ENCODE measurements at places on chromosomes 3 and 15.
A peak's percentile ranks its signal among the peaks of the same experiment; 100 is the strongest.

DNA sequence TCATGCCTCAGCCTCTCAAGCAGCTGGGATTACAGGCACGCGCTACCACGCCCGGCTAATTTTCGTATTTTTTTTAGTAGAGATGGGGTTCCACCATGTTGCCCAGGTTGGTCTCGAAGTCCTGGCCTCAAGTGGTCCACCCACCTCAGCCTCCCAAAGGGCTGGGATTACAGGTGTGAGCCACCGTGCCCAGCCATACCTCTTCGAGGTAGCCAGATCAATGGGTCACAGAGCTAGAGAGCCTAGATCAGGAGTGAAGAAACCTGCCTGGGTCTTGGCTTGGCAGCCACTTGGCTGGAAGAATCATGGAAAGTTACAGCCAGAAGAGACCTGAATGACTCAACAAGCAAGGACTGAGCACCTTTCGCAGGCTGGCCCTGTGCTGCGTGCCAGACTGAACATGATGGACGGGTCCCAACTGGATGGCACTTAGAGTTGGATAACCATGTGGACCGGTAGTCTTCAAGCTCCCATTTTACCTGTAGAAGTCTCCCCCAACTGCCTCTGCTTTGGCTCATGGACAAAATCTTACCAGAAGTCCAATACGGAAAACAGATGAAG is 29.7 kb downstream of the GNB5 start:
- no peak for DNase-seq

- DNase-seq = peak; percentile 69
These were observed 69.3 kb downstream of the LRIG1 start for GRCh38 chr3:66431494-66431893.

DNA sequence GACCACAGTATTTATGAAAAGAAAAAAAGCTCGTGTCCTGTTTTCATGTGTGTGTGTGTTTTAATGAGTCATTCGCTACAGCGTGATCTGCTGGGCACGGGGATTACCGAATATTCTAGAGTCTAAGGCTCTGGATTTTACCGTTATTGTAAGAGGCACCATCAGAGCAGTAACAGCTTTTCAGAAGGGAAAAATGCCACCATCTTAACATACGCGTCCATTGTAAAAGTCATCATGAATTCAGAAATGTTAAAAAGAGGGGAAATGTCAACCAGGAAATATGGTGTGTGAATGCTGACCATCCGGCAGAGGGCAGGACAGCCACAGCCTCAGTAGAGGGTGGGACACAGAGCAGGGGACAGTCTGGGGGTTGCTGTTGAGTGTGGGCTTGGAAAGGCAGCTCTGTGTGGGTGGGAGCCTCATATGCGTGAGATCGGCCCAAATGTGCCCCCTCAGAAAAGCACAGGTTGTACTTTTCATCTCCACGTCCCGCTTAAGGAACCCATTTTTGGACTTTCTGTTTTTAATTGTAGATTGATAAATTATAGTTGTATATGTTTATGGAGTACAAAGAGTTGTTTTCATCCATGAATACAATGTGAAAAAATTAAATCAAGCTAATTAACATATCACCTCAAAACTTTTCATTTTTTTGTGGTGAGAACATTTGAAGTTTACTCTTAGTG is 69.6 kb downstream of the ASB7 start:
- DNase-seq = no peak

- no peak for DNase-seq
These were observed 29.0 kb downstream of the IFT122 start for GRCh38 chr3:129469026-129469425.

DNA sequence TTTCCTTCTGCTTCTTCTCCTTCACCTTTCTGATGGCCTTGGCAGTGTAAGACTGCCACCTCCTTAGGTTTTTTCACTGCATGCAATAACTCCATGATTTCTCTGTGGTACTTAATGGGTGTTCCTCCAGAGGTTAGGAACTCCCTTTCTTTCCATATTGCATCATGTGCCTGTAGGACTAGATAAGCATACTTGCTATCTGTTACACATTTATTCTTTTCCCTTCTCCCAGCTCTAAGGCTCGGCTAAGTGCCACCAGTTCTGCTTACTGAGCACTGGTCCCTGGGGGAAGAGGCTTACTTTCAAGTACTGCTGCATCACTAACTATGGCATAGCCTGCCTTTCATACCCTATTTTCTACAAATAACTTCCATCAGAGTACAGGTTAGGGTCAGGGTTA is 351.8 kb downstream of the OTOL1 start:
- DNase-seq = no peak

GRCh38 chr3:184085389-184085852 is 11.4 kb upstream of the HTR3E start:
- DNase-seq = no peak

DNA sequence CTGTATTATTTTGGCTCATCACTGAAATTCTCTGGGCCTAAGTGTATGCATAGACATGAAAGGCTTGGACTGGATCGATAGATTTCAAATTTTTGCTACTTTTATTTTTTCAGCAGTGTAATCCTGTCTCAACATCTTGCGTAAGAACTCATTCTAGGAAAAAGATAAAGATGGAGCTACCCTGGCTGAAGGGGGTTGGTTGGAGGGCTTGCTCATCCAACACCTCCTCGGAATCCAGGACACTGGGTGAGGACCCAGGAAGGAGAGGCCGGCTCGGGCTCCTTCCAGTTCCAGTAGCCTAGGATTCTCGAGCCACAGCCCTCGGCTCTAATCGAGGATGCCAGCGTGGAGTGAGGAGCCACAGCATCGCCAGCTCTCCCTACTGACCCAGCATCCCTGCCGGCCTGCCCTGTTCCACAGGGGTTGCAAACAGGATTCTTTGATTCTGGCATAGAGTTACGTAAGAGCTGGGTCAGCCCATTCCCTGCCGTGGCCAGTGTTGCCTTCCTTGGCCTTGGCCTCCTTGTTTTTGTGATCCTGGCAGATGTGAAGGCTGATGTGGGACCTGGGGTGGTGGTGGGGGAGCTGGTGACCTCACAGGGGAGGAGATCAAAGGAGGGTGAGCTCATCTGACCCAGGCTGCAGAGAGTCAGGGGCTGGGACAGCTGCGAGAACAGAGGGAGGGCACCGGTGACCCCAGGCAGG is 149.5 kb downstream of the ALDH1A2 start:
- DNase-seq = no peak

DNA sequence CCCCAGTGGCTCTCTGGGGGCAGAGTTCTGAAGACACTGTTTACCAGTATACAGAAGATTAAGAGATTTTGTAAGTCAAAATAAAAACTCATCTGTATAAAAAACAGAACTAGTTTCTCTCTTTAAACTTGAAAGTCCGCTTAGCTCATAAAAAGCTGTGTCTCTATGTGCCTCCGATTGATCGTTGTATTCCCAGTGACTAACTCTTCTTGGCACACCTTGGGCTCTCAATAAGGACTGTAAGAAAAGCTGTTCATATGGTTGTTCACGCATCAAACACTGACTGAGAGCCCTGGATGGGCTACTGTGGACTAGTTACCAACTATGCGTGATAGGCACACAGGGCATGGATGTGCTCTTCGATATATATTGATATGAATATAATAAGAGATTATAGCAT is 107.9 kb downstream of the P3H2 start:
- DNase-seq = no peak

DNA sequence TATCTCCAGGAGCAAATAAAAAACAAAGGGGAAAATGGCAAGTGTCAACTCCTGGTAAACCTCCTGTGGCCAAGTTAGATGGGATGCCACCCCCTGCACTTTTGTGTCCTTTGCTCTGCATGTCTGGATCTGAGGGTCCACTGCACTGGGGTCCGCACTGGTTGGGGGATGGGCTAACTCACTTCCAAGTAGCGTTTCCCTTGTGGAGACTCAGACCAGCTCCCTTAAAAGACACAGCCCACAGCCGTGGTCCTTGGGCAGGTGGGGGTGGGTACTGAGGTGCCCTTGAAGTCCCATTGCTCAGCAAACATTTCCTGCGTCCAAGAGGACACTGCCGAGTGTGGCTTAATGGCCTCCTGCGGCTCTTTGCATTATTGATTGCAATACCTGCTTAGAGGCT is 188.2 kb downstream of the MEGF11 start:
- no peak for DNase-seq

DNA sequence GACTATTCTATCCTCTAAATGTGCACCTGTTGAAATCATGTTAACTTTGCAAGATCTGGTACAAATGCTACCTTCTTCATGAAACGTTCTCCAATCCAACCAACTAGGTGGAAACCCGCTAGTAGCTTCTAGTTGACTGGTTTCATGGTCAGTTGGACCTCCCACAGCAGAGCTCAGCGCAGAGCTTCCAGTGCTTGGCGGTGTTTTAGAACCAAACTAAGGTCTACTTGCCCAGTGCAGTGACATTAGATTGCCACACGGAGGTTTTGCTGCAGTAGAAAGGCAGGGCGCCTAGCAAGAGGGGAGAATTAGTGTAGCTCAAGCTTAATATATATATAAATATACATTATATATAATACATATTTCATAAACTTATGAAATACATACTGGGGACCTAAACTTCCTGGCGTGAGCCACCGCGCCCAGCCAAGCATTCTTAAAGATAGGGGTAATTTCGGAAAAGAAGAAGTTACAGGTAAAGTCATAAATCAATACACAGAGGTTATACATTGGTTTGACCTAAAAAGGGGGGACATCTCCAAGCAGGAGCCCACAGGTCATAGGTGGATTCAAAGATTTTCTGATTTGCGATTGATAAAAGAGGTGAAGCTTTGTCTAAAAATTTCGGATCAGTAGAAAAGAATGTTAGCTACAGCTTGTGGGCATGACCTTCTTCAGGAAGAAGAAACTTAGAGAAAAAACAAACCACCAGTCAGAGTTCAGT is 2.1 kb upstream of the OXSR1 start:
- DNase-seq = no peak

- no peak for DNase-seq
These were observed 33.2 kb upstream of the GOLGA8B start for GRCh38 chr15:34616613-34617012.

DNA sequence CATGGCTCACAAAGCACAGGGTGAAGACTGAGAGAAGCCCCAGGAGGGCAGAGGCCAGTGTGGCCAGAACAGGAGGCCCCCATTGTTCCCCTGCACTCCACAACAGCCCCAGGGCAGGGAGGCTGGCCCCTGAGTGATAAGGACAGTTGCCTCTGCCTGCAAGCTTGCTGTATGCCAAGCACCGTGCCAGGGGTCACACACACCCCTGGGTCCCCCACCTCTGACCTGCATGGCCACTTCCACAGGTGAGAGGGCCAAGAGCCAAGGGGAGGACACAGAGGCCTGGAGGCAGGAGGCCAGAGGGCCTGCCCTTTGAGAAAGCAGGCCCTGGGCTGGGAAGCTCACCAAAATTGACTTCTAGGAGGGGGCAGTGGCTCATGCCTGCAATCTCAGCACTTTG is 23.7 kb downstream of the ATRIP start:
- DNase-seq = no peak

DNA sequence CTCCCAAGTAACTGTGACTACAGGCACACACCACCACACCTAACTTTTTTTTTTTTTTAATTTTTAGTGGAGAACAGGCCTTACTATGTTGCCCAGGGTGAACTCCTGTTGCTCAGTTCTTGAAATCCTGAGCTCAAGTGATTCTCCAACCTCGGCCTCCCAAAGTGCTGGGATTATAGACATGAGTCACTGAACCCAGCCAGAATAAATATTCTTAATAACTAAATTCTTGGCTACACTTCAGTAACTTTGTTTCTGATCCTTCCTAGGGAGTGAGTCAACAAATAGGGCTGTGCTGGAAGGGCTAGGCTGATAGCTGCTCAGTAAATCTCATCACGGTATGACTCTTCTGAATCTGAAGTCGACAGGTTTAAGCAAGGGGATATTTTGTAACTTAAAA is 56.6 kb downstream of the P3H2 start:
- peak; percentile 76 for DNase-seq

GRCh38 chr15:33756961-33757360 is 211.3 kb upstream of the CHRM5 start:
- no peak for DNase-seq

GRCh38 chr15:51327081-51327480 is 11.3 kb downstream of the CYP19A1 start:
- no peak for DNase-seq

GRCh38 chr3:25355998-25356397 is 72.1 kb upstream of the RARB start:
- no peak for DNase-seq

DNA sequence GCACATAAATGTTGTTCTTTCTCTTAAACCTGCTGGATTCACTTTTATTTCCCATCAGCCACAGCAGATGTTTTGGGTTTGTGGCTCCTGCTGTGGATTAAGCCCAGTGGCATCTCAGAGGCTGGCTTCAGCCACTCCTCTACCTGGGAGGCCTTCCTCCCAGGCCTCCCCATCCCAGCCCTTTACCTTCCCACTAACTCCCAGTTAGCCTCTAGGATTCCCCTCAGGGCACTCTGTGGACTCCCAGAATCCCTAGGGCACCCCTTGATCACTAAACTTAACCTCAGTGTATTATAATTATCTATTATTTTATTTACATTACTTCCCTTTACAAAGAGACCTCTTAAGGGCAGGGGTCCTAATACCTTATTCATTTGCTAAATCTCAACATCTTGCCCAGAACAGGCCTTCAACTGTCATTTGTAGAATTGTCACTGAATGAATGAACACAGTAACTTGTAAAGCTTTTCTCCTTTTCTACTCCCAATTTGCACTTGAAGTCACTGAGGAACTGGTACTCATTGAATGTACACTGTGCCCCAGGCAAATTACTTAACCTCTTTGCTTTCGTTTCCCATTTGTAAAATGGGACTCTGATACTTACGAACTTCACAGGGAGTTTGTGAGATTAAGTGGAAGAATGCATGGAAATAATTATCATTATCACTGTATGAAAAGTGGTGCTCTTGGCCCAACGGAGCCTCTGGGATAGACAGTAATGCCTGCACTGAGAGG is 8.3 kb downstream of the CCDC13 start:
- no peak for DNase-seq

DNA sequence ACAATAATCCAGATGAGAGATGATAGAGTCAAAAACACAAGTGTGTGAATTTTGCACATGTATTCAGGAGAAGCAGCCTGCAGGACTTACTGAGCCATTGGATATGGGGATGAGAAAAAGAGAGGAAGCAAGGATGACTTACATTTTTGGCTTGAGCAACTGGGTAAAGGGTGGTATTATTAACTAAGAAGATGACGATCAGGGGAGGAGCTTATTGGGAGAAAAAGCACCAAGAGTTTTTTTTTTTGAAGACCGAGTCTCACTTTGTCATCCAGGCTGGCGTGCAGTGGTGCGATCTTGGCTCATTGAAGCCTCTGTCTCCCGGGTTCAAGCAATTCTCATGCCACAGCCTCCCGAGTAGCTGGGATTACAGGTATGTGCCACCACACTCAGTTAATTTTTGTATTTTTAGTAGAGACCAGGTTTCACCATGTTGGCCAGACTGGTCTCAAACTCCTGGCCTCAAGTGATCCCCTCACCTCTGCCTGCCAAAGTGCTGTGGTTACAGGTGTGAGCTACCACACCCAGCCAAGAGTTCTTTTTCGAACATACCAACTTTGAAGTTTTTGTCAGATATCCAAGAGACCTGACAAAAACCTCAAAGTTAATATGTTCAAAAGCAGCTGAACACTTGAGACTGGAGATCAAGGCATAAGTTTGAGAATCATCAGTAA is 14.8 kb upstream of the SH3BP5 start:
- DNase-seq = no peak
